Cardiac muscle cell (in vitro differentiated cells and primary cell): ENCODE measurements at places on chromosomes 7 and 10. TPM values are rescaled to one million over a fixed set of nuclear protein-coding genes. Genes with fewer than 3 reads are reported as not detected.

DNA sequence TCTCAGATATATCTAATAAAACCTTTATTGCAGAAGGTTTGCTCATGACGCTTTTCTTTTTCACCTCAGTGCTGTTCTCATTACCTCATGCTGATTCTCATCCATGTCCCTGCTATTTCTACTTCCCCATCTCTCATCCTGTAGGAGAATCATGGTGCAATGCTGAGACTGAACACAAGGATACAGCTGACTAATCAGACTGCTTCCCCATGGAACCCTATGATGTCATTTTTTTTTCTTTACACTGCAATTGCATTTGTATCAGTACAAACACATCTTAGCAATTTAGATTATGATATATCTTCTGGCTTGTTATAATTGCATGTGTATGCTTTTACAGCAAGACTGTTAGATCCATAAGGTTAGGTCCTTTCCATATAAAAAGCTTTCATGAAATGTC, 93.7 kb downstream of the SEMA3A start:
- H3K36me3 ChIP-seq: no peaks in the 10 kb centered on the region
- peaks cover 3% of the 10 kb centered on the region for H3K4me1 ChIP-seq
- H3K27me3 ChIP-seq: no peaks in the 10 kb centered on the region
- H3K4me3 ChIP-seq: no peak overlapping the region

Gene FXYD4
- not detected in 2 replicates for total RNA-seq

Gene SYT15
- 0.27 and 1.1 TPM in 2 replicates for total RNA-seq

Gene CLDN3
- 5.9 and 11.0 TPM in 2 replicates for total RNA-seq

Gene PLPP4
- 0.42 and 0.74 TPM in 2 replicates for total RNA-seq
